ENCODE measurements at places on chromosomes 6 and 20.

DNA sequence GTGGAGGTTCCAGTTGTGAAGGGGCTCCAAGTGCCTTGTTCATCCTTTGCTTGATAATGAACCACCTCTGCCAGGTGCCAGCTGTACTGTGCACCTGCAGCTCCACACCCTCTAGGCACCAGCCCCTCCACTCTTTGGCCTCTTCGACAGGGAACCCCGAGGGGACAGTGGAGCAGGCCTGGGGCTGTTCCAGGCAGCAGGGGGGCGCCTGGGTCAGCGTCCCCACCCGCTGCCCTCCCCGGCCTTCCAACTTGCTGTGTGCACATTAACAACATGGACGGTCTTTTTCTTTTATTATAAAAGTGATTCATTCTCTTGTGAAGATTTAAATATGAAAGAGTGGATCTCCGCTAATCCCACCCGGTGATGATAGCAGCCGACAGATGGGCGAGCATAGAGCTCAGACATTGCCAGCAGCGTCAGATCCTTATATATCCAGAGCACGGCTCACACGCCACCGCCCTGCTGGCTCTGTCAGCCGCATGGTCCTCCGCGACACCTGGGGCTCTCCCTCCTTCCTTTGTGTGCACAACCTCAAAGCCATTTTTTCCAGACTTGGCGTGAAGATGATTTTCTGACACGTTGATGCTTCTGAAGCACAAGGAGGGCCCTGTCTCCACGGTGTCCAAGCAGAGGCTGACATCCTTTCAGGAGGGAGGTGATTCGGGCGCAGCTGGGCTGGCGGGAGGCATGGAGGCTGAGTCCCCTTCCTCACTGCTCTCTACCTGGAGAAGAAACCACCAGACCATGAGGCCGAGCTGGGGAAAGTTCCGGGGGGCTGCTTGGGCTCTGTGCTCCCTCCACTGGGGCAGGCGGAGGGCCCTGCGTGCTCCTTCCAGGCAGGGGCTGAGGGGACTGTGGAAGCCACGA, 22.2 kb upstream of the MRGBP start:
- DNase-seq: no peak

GRCh38 chr6:43334466-43335095, 26.0 kb upstream of the CRIP3 start:
- DNase-seq: no peak

DNA sequence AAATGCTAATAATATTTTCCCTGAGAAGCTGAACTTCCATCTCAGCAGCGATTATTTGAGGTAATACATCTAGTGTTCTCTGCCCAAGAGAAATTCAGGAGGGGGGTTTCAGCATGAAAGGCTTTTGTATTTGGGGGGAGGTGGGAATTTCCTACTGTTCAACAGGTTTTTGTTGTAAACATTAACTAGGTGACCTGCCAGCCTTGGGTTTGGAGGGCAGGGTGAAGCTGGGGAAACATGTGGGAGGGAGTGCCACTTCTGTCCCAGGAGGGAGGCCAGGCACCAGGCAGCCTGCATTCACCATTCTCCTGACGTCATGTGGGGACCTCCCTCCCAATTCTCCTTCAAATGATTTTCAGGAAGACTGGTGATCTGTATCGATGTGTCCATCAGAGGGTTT, 37.7 kb upstream of the PKHD1 start:
- DNase-seq: no peak

DNA sequence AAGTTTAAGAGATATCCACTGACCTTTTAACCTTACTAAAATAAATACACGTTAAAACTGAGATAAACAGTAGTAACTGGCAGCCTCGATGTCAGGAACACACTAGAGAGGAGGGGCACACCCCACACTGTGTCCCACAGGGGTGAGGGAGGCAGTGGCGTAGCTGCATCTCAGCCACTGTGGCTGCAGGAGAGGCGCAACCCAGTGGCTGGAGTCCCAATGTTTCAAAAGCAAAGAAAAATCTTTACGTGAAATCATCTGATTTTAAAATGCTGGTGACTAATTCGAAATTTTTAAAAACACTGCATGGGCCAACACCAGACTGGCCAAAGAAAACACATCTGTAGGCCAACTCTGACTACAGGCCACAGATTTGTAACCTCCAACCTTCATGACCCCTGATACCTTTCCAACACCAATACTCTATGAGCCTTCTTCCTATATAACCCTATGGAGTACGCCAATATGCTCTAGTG, 54.7 kb downstream of the TRAM2 start:
- DNase-seq: no peak

All from CD8-positive, alpha-beta T cell (primary cell).